Skeletal muscle cell (primary cell): ENCODE measurements at places on chromosomes 2 and 18.

- DNase-seq = no peak
Measured at GRCh38 chr2:103960129-103960513, 893.8 kb upstream of the POU3F3 start.

GRCh38 chr2:124163840-124164239, 138.8 kb downstream of the CNTNAP5 start:
- DNase-seq = peak; percentile 29

GRCh38 chr2:54308186-54308585, 52.2 kb upstream of the TSPYL6 start:
- no peak for DNase-seq

DNA sequence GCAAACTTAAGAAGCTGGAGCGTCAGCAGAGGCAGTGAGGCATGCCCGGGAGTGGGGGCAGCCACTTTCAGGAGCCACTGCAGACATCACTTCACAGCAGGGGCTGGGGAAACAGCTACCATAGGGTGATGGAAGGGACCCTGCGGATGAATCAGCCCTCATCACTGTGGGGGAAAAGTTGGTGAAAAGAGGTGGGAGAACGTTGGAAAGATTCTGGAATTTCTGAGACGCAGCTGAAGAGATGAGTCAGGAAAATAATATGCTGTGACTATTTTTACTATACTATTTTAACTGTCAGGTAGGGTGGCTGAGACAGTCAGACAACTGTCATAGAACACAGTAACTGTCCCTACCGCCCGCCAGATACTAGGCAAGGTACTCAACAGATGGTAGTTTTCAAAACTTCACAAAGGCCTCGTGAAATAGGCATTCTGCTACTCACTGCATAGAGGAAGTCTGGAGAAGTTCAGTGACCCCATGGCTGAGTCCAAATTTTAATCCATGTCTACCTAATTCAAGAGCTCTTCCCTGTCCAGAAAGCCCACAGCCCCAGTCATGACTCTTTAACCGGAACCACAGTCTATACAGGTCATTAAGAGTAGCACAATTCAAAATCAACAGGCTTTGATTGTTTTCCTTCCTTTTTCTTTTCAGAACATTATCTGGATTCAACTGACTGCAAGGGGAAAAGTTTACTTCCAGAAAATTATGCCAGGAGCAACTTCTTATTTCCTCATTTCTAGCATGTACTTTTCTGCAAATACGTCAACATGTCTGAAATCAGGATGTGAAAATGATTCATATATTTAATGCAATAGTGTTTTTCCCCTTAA, 39.3 kb upstream of the EPB41L3 start:
- peak; percentile 53 for DNase-seq

GRCh38 chr2:236261452-236261851, 2.8 kb downstream of the ASB18 start:
- no peak for DNase-seq

- no peak for DNase-seq
Measured at GRCh38 chr18:7844017-7844416, 276.9 kb downstream of the PTPRM start.

DNA sequence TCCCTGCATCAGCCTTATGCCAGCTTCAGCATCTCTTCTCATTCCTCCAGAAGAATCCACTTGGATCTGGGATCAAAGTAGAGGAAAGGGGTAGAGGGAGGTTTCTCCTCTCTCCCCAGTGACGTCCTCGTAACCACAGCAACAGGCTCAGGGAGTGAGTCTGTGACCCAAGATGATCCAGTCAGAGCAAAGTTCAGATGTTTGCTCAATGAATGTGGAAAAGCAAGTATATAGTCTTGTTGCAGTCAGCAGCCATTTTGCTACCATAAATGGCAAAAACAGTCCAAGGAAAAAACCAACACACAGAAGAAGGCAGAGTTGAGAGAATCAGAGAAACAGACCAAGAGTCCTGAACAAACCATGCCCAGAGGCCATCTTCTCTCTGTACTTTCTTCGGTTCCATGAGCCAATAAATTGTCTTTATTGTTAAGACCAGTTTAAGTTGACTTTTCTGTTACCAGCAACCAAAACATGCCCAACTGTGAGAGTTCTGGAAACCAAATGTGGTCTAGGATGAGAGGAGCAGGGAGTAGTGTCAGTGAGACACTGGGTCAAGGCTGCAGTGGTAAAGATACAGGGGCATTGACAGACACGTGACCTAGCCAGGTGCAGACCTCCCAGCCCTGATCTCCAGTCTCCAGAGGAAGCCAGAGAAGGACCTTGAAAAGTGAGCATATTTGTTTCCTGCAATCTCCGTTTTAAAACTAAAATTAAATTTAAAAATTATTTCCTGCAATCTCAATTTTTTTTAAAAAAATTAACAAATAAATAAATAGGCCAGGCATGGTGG, 3.2 kb upstream of the CXCR1 start:
- no peak for DNase-seq

- no peak for DNase-seq
Measured at GRCh38 chr2:139631966-139632365, 851.8 kb upstream of the NXPH2 start.

- no peak for DNase-seq
Measured at GRCh38 chr2:86628091-86628522, 4.4 kb upstream of the RNF103 start.

DNA sequence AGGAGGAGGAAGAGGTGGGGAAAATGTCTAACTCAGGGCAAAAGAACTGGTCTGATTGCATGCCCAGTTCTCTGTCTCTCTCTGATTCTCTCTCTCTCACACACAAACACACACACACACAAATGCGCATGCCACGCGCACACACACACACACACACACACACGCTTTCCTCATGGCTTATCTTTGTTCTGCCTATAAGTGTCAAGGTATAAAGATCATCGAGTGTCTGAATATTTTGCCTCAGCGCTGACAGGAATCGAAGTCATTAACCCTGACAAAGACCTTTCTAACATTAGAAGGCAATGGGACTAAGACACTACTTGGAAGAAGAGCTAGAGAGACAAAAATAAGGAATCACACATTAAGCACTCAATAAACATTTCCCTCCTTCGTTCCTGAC, 497.1 kb upstream of the KLHL29 start:
- DNase-seq = no peak

GRCh38 chr18:6553234-6553900, 138.7 kb upstream of the L3MBTL4 start:
- no peak for DNase-seq

DNA sequence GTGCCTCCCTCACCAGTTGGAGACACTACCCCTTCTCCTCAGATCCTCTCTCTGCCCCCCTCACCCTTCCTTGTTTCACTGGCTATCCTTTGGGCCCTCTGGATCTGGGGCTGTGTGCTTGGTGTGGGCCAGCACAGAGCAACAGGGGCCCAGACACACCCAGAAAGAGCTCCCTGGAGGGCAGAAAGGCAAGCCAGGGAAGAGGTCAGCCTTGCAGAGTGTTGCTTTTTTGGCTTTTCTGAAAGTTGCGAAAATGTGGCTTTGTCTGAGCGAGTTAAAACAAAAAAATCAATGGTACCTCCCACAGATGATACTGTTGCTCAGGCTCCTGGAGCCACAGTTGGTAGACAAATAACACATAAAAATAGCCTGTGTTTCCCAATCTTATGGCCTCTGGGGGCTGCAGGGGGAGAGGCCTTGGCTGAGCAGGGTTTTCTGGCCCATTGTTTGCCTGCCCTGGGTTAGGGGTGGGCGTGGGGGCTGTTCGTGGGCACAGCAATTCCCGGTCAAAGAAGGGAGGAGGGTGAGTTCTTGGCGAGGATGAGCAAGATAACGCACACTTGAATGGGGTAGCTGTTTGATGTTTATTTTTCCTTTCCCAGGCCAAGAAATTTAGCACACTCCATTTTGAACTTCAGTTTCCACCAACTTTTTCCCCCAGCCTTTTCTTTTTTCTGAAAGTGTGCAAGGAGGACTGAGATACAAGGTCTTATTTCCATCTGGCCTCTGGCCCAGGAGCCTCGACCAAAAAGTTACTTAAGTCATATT, 167.0 kb upstream of the HAAO start:
- peak; percentile 89 for DNase-seq

DNA sequence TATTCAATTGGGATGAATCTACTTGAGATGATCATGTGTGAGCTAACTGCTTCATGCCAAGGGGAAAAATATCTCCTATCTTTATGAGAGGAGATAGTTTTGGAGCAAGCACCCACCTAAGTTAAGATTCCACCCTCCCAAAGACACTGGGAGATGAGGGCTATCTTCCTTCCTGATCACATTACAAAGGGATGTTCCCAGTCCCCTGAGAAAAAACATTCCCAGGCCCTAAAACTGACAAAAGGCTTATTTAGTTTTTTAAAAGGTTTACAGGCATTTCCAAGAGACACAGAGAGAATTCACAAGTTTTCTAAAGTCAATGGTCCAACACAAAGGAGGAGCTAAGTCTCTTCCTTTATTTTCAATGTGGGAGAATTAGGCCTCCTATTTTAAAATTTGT, 401.5 kb downstream of the FBXO15 start:
- no peak for DNase-seq

- DNase-seq = no peak
Measured at GRCh38 chr2:108905176-108905575, 83.8 kb downstream of the EDAR start.

DNA sequence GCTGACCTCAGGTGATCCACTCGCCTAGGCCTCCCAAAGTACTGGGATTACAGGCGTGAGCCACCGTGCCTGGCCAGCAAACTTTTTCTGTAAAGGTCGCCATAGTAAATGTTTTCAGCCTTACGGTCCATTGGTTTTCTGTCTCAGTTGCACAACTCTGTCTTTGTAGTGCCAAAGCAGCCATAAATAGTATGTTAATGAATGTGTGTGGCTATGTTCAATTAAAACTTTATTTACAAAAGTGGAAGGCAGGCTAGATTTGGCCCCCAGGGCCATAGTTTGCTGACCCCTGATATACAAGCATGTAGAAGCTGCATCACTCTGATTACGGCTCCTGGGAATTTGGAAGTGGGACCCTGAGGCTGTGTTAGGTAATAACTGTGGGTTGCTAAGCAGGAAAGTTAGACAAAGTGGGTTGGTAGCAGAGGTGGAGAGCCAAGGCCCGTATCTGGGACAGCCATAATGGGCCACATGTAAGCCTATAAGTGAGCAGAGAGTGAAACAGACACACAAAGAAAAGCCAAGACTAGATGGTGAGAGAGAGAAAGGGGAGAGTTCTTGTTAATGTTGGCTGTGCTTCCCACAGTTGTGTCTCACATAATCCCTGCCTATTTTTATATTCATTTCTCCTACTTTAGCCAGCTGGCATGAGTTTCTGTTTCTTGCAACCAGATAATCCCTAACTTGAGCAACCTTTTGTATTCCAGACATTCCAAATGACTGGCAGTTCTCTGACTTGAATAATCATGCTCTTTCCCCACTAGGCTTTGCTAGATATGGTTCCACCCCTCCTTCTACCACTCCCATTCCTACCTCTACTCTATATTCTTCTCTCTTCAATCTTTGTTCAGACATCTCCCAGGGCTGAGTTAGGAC, 223.3 kb upstream of the STON1 start:
- peak; percentile 36 for DNase-seq

- no peak for DNase-seq
Measured at GRCh38 chr2:1766425-1766824, 22.1 kb upstream of the PXDN start.

GRCh38 chr2:137228566-137228965, 463.2 kb downstream of the THSD7B start:
- DNase-seq = no peak

- no peak for DNase-seq
Measured at GRCh38 chr2:96679848-96680247, 37.3 kb downstream of the FER1L5 start.

- no peak for DNase-seq
Measured at GRCh38 chr2:149191915-149192314, 138.5 kb upstream of the LYPD6 start.

- no peak for DNase-seq
Measured at GRCh38 chr2:32357318-32358110, 691 bp downstream of the BIRC6 start.

- no peak for DNase-seq
Measured at GRCh38 chr2:3490191-3491170, 28.9 kb downstream of the ADI1 start.

DNA sequence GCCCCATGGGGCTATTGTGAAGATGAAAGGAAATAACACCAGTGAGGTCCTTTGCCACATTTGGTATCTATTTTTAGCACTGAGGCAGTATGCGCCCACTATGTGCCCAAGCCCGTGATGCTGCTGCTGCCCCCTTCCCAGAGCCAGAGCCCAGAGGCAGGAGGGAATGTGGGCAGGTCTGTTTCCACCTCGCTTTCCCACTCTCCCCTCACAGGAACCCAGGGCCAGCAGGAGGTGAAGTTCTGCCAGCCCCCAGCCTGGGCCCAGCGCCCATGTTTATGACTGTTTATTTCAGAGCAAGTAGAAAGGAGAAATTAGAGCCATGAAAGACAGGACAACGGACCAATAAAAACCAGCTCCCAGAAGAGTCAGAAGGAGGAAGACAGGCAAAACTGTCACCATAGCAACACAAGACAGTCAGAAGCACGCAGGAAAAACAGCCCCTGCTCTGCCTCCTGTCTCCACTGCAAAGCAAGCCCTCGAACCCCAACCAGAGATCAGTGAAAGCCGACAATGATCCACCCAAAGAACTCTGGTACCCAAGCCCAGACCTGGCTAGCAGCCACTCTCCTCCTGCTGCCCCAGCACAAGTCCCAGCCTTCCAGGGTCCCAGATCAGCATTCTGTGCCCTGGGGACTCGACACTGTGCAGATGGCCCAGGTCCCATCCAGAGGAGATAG, 1.4 kb downstream of the CYRIA start:
- DNase-seq = no peak

DNA sequence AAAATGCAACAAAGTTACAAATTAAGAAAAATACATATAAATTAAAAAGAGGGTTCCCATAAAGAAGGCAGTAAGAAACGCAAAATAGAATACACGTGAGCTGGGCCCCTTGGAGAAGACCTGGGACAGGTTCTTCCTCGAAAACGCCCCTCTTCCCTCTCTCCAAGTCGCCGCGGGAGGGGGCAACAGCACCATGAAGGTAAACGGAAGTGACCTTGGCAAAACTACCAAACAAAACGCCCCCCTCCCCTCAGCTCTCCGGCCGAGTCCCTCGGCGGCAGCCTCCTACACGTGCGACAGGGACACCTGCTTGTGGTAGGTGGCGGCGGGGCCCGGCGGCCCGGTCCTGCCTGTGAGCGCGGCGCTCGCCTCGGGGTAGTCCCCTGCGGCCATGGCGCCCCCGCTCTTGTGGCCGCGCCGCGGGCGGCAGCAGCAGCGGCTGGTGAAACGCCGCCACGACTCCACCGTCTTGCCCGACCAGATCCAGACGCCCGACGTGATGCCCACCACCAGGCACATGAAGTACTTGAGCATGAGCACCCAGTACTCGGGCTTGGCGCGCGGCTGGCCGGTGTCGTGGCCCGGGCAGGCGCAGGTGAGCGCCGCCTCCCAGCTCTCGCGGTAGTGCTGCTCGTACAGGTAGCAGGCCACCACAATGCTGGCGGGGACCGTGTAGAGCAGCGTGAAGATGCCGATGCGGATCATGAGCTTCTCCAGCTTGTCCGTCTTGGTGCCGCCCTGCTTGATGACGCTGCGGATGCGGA, 2.8 kb downstream of the FZD5 start:
- no peak for DNase-seq

- no peak for DNase-seq
Measured at GRCh38 chr2:215808194-215808593, 205.2 kb downstream of the MREG start.
